A549 treated with ZK216348 at 1 μM for 4 hours (cell line): ENCODE measurements at places on chromosomes 16 and 17. TPM values are rescaled to one million over a fixed set of nuclear protein-coding genes. Genes with fewer than 3 reads are reported as not detected.

Gene KRTAP9-8
- not detected in 5 replicates for total RNA-seq

Gene DHRS13
- total RNA-seq: 3.9 to 6.9 TPM (median 6.5 TPM) in 5 replicates

Gene ITGAE
- total RNA-seq: 81.5 to 101 TPM (median 95.8 TPM) in 5 replicates

Gene TPSG1
- total RNA-seq: not detected in 5 replicates
